ENCODE measurements at places on chromosomes 2 and 18. TPM values are rescaled to one million over a fixed set of nuclear protein-coding genes. Genes with fewer than 3 reads are reported as not detected.

The ATP6V1C2 gene
- polyA plus RNA-seq: 2.7 TPM

The SULT1C3 gene
- polyA plus RNA-seq: not detected

The DNAJC5G gene
- polyA plus RNA-seq: 0.39 TPM

The MOCOS gene
- polyA plus RNA-seq: 0.19 TPM

The CCL20 gene
- polyA plus RNA-seq: 0.50 TPM

The THUMPD2 gene
- polyA plus RNA-seq: 20.0 TPM

DNA sequence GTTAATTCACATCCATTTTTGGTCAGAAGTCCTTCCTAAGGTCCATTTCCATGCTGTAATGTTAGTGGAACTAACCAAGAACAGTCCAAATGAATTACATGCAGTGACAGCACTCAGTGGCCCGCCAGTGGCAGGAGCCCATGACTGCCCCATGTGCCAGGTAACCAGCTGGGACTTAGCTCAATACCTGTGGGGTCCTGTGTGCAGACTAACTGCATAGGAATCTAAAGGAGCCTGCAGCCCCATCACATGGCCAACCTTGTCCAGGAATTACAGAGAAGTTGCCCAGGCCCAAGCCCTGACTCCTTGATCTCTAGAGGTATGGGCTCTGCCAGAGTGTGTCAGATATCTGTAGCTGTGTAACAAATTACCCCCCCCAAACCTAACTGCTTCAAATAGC is 35.4 kb upstream of the GPR17 start:
- DNase-seq: no peak

GRCh38 chr2:107717661-107718060 is 109.0 kb upstream of the RGPD4 start:
- DNase-seq: no peak

DNA sequence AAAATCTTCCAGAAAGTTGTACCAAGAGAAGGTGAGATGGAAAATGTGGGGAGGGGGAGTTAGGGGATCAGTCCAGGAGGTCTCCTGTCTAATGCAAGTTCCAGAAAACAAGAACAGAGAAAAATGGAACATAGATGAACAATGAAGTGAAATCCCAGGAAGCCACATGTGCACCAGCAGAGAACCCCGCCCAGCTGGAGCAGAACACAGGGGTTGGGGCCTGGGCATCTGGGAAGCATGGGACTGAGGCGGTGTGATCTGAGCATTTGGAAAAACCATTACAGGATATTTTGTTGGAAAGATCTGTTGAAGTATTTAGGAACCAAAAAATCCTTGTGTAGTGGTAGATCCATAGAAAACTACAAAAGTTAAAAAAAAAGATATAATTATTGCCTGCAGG is 133.7 kb downstream of the INO80D start:
- no peak for DNase-seq

DNA sequence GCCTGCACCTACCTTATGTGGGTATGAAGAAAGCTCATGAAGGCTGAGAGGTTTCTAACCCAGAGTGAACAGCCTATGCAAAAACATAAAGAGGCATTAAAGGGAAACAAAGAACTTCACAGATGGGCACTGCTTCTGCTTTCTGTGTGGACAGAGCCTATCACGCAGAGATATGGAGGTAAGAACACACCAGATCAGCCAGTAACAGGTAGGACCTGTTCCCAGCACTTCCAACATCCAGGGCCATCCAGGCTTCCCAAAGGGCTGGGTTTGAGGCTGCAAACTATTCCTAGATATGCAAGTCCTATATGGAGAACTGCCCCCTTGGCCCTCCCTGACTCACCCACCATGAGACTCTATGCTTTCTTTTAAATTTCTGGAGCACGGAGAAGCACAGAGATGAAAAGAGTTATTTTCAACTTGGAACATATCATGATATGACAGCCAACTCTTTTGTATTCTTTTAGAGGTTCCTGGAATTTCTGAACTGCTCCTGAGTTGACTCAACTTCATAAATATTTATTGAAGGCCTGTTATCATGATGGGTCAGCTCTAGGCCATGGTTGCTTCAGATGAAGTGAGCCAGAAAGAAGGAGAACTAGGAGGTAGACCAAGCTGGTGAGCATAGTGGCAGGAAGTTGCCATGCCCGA is 77.4 kb upstream of the PPP1CB start:
- DNase-seq: no peak

DNA sequence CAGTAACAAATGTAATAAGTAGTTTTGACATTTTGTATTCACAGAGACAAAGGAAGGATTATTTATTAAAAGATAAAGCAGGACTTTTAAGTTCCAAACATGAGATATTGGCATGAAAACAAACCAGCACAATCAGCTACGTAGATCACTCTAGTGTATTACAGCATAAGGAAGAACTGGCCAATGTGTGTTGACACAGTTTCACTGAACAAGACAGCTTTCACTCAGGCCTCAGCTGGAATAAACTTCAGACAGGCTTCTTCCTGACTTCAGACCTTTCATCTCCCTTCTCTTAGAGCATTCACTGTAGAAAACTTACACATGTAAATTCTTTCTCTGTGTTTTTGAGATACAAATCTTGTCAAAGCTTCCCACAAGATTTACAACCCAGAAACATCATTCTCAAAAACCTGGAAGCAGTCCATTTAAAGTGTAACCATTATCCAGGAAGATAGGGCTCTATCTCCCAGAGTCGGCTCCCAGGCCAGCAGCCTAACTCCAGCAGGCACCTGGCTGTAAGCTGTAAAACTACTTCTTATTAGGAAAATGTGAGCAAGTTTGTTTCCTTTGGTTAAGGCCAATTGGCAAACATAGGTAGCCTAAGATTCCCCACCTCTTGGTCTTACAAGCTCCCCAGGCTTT is 768.3 kb upstream of the CDH7 start:
- peak; percentile 30 for DNase-seq

DNA sequence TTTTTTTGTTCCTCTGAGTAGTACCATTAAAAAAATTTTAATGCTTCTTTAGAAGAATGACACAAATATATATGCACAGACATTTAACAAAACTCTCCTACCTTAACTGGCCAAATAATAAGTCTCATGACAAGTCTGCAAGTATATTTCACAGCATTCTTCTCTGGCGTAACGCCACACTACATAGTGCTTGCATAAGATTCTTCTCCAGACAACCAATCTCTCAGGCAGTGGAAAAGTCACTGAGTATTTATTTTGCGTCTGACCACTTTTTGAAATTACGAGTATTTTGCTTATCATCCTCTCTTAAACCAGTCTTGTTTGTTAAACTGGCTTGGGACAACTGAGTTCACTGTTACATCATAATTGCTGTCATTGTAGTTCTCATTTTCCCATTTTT is 749.2 kb downstream of the ADCYAP1 start:
- DNase-seq: no peak

GRCh38 chr2:162422894-162423293 is 79.0 kb downstream of the GCA start:
- no peak for DNase-seq

GRCh38 chr2:38517284-38517683 is 85.4 kb downstream of the HNRNPLL start:
- no peak for DNase-seq

DNA sequence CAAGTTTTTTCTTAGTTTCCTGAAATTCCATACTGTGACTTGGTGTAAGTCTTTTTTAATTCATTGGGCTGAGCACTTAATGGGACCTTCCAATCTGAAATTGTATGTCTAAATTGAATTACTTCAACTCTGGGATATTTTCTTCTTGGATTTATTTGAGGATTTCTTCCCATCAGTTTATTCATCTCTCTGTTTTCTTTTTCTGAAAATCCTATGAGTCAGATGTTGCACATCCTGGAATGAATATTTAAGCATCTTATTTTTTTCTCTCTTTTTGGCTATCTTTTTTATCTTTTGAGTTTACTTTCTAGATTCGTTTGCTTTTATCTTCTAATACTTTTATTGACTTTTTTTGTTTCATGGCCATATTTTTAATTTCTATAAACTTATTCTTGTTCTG is 55.4 kb upstream of the ACYP2 start:
- no peak for DNase-seq

GRCh38 chr18:45820106-45820745 is 5.2 kb upstream of the SIGLEC15 start:
- DNase-seq: no peak

DNA sequence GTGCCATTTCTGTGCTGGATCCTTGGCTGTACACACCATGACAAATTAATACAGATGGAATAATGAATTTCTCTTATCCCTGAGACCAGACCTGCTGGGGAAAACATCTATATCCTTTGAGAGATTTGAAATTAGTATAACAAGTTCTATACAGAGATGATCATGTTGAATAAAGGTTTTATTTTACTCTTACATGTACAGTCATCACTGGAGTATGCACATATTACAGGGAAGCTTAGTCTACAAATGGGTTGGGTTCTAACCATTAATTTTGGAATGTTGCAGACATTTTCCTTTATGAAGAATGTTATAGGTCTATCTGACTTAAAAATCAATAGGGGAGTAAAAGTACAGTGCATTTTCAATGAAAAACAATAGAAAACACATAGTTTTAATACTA is 29.9 kb upstream of the MMADHC start:
- DNase-seq: no peak

Measured in muscle of back (tissue), 13 donors.